ENCODE measurements at places on chromosomes 7 and 10.

DNA sequence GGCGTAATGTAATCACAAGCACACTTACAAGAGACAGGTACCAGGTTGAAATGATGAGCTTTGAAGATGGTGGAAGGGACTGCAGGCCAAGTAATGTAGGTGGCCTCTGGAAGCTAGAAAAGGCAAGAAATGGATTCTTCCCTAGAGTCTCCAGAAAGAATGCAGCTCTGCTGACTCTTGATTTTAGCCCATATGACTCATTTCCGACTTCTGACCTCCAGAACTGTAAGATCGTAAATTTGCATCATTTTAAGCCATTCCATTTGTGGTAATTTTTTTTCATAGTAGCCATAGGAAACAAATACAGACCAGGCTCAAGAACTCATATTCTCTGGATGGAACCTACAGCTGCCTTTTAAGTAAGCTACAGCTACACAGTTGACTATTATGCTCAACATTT is 315.5 kb downstream of the MAGI2 start:
- DNase-seq, result no peak

DNA sequence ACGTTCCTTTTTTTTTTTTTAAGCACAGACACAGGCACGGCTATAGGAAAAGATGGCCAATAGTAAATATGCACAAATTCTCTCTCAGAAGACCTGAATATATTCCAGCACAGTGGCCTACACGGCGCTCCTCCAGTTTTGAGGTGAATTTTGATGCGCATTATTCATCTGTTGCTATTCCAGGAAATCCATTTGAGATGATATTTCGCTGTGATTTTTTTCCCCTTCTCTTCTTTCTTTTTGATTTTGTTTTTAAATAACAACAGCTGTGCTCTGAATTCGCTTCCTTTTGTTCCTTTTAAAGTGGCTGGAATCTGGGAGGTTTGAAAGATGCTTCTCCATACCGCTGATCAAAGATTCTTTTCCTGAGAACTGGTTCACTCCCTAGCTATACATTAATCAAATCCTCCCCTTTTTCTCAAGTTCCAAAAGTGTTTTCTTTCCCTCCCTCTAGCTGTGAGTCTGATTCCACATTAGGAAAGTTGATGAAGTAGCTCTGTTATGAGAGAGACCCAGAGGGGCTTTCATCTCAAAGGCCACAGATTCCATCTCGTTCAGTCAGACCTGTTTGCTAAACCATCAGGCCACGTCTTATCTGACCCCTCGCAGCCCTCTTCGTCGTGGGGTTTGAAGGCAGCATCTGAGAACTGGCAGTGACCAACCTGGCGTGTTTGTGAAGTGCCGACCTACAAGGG is 602.7 kb upstream of the NRP1 start:
- DNase-seq, result no peak

GRCh38 chr10:12723220-12723619 is 278.3 kb downstream of the CCDC3 start:
- no peak for DNase-seq

GRCh38 chr7:121410829-121411596 is 14.9 kb upstream of the FAM3C start:
- no peak for DNase-seq

GRCh38 chr7:22001345-22002004 is 55.8 kb upstream of the CDCA7L start:
- peak; percentile 35 for DNase-seq

DNA sequence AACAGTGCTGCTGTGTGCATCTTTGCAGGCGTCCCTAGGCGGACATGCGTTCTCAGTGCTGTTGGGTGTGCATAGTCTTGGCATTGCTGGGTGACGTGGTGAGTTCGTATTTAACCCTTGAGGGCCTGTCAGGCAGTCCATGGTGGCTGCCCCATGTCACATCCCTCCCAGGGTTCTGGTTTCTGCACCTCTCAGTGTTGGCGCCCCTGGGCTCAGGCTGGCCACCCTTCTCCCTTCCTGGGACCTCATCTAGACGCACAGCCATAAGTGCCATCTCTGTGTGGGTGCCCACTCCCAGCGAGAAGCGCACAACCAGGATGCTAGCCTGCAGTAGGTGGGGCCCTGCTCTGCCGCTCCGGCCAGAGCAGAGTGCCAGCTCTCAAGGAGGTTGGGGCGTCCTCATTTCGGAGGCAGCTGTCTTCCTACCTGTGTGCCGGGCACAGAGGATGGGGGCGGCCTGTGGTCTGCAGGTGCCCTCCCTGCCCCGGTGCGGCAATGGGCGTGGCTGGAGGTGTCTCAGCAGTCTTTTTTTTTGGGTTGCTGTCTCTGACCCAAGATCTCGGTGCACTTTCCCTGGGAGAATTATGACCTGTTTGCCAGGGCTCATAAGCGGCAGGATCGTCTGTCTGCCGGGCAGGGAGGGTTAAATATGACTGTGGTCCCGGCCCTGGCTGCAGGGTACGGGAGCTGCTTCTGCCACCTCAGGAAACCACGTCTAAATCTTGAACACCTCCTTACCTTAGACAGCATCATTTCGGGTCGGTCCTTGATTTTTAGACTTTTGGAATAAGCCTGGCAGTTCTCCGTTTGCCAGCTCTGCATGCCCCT is 6.5 kb downstream of the INPP5A start:
- no peak for DNase-seq

DNA sequence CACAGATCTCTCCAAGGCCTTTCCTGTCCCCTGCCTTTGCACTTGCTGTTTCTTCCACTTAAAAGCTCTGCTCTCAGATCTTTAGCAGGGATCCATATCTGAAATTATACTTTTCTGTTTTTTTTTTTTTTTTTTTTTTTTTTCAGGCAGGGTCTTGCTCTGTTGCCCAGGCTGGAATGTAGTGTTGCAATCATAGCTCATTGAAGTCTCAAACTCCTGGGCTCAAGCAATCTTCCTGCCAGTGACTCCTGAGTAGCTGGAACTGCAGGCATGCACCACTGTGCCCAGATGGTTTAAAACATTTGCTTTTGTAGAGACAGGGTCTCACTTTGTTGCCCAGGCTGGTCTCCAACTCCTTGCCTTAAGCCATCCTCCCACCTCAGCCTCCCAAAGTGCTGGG is 5.0 kb upstream of the TSPAN15 start:
- no peak for DNase-seq

DNA sequence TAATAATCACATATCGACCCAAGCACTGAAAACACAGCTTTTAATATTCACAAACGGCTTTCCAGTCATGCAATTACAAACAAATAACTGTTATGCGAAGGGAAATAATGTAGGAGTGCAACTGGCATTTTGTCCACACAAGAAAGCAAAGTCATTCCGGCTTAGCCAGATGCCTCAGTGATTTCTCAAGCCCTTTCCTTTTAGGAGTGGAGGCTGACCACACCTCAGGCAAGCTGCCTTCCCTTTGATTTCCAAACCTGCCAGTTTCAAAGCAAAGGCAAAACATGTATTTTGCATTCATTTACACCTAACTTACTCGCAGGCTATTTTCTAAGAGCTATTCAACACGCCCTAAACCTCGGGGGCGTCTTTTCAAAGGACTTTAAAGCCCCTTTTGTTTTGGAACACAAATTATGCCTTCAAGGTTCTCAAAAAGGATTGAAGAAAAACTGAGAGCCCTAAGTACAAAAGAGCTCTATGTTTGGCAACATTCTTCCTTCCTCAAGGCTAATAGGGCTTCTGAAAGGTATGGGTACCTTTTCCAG is 109.6 kb downstream of the CPXM2 start:
- no peak for DNase-seq
